ENCODE measurements at places on chromosomes 1 and 21. TPM values are rescaled to one million over a fixed set of nuclear protein-coding genes. Genes with fewer than 3 reads are reported as not detected.

- ATAC-seq, result no peak
Measured at GRCh38 chr1:1432274-1432950, 3.1 kb upstream of the VWA1 start.

- ATAC-seq, result peak; percentile 63
Measured at GRCh38 chr21:25717491-25718147, 17.1 kb downstream of the ATP5PF start.

- no peak for ATAC-seq
Measured at GRCh38 chr1:227685807-227686206, 49.3 kb downstream of the JMJD4 start.

- ATAC-seq, result no peak
Measured at GRCh38 chr1:202605515-202605914, 104.7 kb downstream of the SYT2 start.

DNA sequence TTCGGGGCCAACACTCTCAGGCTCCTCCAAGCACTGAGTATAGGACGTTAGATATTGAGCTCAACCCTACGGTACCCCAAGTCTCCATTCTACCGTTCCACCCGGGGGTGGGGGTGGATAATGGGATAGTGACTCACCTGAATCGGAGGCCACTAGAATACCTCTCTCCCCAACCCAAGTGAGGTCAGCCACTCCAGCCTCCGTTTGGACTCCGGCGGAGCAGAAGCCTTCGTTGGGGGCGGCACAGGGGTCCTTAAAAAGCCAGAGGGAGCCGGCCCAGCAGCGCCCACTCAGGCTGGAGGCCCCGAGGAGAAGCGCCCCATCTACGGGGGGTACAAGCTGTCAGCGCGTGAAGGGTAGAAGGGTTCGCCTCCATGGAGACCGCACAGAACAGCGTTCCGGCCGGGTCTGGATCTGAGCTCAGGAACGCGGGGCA, 556 bp downstream of the WDR77 start:
- peak; percentile 8 for ATAC-seq

ARHGEF16 gene
- total RNA-seq, result 19.9 TPM

Measured in esophagus mucosa (tissue), 1 donor.